GDM1 (cell line): ENCODE measurements at places on chromosomes 7 and 10.
A peak's percentile ranks its signal among the peaks of the same experiment; 100 is the strongest.

DNA sequence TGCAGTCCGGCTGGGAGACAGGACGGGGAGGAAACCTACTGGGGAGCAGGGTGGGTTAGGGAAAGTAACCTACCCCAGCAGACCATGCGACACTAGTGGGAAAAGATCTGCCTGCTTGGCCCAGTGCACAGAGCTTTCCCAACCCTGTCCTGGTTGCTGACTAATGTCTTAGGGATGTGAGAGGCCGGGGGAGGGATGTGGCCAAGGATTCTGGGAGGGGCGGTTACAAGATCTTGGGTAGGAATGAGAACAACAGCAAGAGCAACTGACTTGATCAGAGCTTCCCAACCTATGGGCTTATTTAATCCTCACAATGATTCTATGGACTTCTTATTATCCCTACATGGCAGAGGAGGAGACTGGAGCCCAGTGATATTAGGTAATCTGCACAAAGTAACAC is 24.0 kb upstream of the EIF5AL1 start:
- DNase-seq, result no peak

DNA sequence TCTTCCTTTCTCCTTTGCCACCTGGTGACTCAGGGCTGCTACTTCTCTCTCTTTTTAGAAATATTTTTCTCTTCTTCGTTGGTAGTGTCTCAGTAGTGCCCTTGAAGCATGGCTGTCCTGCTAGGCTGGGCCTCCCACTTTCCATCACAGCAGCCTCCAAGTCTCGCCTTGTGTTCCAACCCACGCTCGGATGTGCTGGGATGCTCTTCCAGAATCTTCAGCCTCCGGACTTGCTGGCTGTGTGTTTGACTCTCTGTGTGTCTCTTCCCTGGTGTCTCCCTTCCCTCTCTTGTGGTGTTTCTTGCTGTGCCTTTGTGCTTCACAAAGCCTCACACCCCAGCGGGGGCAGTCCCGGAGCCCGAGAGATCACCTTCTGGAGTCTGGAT is 100.5 kb downstream of the INPP5A start:
- DNase-seq, result no peak

- DNase-seq, result peak; percentile 29
Observed at GRCh38 chr10:80596391-80597257, 58.9 kb downstream of the SH2D4B start.

DNA sequence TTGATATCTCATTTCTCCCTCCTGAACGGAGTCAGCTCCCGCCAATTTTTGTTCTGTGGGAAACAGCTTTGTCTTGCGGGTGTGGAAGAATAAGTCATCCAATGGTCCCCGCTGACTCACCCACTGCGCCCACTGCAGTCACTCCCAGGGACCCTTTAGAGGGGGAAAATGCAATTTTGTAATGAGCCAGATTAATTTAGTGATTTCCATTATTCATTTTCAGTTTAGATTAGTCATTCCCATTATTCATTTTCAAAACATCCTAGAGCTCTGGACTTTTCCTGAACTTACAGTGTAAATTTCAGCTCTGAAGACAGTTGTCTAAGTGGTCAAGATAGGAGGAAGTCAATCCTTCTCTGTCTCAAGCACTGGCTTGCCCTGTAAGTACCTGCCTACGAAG is 154.9 kb upstream of the TMEM72 start:
- no peak for DNase-seq

DNA sequence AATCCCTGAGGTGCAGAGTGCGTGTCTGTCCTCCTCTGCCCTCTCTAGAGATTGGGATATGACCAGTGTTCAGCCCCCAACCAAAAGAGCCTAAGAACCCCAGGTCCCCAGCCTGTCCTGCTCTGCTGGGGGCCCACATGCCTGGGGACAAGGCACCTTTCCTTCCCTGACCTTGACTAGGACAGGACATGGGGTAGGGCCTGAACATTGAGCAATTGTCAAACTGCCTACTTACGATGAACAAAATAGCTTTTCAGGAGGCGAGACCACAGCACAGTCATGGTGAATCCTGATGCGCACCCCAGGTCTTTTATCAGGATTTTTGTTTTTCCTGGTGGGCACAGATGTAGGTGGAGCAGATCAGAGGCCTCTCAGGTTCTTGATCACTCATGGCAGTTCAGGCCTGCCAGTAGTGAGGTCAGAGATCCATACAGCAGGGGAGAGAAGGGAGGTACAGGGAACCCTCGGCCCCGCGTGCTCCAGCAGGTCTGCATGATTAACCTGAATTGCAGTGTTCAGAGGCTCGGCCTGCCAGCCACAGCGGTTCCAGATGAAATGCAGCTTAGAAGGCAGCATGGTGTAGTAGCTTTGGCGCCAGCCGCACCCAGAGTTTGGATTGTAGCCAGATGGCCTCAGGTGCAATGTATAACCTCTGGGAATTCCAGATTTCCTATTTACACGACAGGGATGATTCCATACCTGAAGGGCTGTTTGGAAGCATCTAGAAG is 191.3 kb downstream of the CUX1 start:
- no peak for DNase-seq

GRCh38 chr7:17963281-17963680 is 23.0 kb upstream of the SNX13 start:
- DNase-seq, result no peak
